ENCODE measurements at places on chromosomes 11 and 22.

DNA sequence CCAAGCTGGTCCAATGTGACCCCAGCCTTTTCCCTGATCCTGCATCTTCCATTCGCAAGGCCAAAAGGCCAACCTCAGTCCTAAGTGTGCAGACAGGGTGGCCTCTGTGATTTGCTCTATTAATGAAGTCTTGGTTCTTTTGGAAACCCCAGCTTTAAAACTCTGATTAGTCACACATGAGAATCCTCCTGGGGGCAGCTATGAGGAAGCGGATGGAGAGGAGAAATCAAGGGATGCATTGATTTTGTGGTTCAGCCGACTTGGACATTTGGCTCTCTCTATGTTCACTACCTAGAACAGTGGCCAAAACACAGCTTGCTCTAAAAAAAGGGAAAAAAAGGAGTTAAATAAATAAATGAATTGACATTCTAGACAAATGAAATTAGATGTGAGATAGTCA, 98.6 kb upstream of the USP47 start:
- DNase-seq, result no peak

DNA sequence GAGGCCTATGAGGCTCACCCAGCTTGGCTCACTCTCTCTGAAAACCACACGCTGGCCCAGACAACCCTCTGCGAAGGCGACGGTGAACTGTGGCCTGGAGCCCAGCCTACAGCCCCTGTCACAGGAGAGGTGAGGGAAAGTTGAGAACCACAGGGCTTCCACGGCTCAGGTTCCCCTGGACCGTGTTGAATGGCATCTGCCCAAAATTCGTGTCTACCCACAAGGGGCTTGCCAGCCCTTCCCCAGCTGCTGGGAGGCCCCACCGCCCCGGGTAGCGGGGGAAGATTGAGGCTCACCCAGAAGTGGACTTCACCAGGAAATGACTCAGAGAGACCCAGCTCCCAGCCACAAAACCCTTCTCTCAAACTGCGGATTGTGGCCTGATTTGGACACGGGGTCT, 197.1 kb downstream of the CTTN start:
- no peak for DNase-seq

DNA sequence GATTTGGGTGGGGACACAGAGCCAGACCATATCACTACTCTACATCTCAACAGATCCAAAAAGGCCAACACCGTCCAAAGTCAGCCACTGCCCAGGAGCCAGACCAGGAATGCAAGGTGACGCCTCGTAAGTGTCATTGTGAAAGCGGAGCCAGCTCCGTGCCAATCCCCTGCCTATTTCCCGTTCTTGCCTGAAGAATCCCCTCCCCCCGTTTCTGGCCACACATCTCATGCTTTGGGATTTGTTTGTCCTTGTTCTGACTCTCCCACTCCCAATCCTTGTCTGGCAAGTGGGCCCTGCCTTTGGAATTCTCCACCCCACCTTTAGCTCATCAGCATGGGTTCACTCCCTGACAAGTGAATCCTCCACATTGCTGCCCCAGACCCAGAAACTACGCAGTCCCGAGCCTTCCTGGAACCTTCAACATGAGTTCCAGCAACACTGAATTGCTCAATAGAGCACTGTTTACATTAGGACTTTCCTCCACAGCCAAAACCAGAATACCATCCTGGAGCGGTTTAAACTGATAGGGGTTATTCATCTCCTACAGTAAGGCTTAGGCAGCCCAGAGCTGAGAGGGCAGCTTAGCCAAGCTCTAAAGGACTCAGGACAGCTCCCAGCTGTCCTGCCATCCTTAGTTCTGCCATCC, 6.0 kb upstream of the SLC35C1 start:
- DNase-seq, result no peak

DNA sequence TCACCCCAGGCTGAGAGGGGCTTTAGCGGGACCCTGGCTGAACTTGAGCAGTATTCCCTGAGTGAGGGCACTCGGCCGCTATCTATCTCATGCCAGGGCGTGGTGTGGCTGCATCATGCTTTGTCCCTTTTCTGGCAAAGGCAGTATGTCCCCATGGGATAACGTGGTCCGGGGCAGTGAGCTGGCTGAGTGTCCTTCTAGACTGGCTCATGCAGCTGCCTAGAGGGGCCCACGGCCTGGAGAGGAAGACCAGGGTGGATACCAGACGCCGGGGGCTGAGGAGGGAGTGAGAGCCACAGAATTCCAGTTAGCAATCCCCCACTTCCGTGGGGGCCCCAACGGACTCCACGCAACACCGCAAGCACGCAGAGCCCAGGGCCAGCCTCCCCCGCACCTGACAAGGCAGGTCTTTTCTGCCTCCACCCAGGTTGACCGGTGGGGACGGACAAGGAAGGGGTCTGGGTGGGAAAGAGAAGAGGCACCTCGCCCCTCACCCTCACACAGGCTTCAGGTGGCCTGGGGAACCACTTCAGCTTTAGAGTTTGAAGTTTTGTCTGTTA, 15.5 kb downstream of the NFAM1 start:
- DNase-seq, result no peak

GRCh38 chr11:110734790-110735189, 22.6 kb upstream of the ARHGAP20 start:
- DNase-seq, result no peak

- no peak for DNase-seq
These were observed 10.5 kb downstream of the ENTHD1 start for GRCh38 chr22:39883057-39883456.

- DNase-seq, result no peak
These were observed 416.3 kb downstream of the AASDHPPT start for GRCh38 chr11:106493751-106494150.

DNA sequence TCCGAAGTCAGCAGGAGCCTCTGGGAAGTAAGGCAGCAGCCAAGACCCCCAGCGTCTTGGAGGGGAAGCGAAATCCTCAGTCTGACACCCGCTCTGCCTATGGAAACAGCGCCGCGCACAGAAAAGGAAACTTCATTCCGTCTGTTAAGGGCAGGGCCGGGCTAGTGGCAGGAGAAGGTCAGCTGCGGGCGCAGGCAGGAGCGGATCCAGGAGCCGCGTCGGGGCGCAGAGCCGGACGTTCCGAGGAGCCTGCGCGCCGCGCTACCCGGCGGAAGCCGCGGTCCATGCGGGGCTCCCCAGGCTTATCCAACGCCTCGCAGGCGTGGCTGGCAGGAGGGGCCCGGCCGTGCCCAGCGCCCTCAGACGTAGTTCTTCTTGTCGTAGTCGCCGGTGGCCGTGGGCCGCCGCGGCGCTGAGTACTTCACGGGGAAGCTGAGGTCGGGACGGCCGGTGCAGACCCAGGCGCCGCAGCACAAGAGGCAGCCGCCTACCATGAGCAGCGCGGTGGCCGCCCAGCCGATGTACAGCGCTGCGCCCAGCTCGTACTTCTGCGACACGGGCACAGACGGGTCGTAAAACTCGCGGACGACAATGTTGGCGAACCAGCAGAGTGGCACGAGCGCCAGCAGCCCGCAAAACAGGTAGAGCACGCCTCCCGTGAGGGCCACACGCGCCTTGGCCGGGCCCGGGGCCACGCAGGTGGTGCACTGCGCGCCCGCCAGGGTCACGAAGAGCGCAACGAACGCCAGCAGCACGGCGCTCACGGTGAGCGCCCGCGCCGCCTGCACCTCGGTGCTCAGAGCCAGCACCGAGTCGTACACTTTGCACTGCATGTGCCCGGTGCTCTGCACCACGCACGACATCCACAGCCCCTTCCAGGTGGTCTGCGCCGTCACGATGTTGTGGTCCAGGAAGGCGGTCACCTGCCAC, 705 bp downstream of the CLDN5 start:
- no peak for DNase-seq

DNA sequence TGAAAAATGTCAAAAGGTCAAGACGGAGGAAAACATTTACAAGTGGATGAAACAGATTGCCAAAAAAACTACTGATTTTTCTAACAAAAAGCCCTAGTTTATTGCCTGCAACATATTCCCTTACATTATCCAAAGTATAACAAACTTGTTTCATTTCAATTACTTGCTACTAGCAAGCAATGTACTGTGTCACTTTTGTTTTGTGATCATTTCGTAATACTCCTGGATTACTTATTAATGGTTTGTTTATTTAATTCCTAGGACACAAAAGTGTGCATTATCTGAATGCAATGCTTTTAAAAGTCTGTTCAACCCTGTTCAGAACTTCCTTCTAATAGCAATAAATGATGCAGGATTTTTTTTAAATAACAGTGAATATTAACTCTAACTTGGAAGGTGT, 50.9 kb downstream of the CCDC34 start:
- no peak for DNase-seq

DNA sequence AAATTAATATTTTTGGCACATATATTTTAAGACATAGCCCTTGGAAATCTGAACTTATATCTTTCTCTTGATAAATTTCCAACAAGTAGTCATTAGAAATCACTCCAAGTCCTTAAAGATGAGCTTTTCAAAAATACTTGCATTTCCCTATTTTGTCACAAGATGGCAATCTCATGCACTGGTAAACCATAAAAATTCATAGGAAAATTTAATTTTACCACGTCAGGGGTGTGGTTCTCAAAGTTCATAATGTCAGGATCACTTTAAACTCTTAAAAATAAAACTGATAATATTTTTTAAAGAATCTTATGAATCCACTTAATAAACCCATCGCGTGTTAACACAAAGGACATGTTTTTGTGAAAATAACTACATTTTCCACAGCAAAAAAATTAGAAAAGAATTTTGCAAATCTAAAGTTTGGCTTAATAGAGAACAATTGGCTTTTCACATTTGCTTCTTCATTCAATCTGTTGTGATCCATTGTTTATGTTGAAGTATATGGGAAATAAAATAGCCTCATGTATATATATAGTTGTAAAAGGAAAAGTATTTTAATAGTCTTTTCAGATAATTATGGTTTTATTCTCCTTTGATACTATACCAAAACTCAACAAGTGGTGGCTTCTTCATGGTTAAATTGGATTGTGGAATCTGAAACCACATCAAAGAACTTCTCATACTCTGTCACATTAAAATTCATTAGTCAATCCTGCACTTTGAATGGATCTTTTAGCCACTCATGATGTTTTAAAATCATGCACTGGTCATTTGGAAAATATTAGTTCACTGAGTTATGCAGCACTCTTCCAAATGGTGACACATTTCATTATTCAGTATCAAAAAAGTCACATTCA, 169.1 kb downstream of the CADM1 start:
- no peak for DNase-seq

- DNase-seq, result no peak
These were observed 151.1 kb upstream of the NECTIN1 start for GRCh38 chr11:119880143-119880542.

DNA sequence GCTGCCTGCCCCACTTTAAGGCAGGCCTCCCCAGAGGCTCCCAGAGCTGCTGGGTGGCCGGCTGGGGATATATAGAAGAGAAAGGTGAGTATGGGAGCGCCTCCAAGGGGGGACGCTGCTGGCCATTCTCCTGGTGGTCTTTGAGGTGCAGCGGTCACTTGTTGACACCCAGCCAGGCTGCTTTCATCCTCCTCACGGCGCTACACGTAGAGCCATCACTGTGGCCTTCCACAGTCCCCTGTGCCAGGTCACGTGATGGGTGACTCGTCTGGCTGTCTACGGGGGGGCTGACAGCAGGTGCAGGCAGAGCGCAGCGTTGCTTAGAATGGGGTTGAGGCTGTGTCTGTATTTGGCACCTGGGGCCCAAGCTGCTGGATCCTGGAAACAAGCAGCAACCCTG, 1.9 kb downstream of the ACR start:
- DNase-seq, result no peak

DNA sequence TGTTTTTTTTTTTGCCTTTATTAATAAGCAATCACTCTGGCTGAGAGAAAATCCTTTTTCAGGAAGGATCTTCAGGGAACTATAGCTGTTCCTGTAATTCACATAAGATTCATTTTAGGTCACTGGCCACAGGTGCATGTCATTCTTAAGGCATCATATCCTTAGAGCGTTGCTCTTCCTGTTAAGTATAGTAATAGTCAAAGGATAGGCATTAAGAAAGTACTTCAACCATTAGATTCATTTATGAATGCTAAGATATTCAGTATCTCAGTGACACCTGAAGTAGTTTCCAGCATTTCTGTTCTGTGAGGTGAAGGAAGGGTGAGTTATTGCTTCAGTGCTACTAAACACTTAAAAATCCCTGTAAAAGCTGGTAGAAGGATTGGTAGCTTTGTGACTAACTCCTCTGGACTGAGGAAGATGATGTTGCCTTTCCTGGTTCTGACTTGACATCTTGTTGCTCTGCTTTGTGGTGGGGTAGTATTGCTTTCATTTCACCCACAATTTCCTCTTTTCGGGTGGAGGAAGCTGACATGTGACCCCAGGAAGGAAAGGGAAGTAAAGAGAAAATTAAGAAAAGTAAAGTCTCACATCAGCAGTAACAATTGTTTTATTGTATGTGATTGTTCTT, 34.7 kb downstream of the RNF169 start:
- DNase-seq, result no peak

DNA sequence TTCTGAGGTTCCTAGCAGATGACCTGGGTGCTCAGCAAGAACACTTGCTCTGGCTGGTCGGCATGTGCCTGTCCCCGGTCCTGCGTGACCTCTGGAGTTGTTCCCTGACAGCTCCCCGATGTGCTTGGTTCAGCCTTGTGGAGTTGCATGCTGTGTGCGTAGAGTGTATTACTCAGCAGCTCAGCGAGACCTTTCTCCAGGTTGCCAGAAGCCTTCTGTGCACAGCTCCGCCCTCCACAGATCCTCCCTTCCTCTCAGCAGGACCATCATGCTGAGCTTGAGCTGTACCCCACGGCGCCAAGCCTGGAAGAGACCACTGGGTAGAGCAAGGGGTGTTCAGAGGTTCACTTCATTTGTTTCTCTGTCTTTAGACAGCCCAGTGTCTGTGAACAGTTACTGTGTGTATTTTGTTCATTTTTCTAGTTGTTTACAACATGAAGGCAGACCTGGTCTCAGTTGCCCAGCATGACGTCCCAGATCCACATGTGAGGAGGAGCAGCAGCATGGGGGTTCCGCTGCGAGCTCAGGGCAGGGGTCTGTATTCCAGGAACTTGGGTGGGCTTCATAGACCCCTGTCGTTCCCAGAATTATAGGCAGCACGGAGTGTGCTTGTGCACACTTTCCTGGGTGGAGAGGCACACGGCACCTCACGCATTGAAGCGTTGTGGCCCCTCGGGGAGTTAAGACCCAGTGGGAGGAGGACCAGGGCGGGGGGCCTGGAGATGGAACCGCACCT, 148.6 kb downstream of the IGLL1 start:
- no peak for DNase-seq

- DNase-seq, result no peak
These were observed 72.0 kb upstream of the IGLL5 start for GRCh38 chr22:22815397-22816170.

DNA sequence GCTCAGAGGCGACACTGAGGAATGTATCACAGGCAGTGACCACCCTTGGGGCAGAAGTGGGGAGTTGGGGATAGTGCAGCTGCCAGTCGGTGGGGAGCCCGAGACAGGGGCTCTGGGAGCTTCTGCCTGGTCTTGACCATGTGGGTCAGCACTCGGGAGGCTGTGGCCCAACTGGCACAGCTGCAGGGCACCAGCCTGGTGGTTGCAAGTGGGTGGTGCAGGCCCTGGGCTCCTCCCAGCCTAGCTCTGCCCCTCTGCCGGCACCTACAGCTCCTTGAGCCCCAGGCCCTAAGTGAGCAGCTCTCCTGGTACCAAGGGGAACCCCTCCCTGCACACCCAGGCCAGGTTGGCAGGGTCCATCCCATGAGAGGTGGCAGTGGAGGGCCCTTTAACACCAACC, 12.6 kb upstream of the RASL10A start:
- no peak for DNase-seq

GRCh38 chr11:78355309-78355705, 62.3 kb downstream of the GAB2 start:
- DNase-seq, result no peak

GRCh38 chr11:125088576-125089455, 22.6 kb downstream of the TMEM218 start:
- no peak for DNase-seq

- DNase-seq, result no peak
These were observed 9.7 kb upstream of the RNF141 start for GRCh38 chr11:10550503-10551289.

- no peak for DNase-seq
These were observed 6.8 kb downstream of the EED start for GRCh38 chr11:86251345-86251744.
